ENCODE measurements at places on chromosomes 11 and 22.

DNA sequence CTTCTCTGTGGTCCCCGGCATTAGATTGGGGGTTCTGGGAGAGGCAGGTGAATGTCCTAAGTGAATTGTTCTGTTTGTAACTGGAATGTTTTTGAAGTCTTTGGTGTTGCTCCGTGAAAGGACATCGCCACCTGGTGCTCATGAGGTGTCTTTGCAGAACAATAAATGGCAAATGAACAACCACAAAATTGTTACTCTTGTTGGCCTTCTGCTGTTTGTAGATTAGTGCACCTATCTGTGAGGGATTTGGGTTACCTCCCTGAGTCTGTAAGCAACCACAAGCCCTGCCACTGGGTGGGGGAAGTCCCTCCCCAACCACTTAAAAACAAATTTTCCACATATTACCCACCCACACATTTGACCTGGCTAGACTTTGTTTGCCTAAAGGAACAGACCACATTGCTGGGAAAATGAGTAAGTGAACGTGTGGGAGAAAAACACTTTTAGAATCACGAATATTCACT, 4.7 kb downstream of the MPEG1 start:
- peak; percentile 4 for DNase-seq

DNA sequence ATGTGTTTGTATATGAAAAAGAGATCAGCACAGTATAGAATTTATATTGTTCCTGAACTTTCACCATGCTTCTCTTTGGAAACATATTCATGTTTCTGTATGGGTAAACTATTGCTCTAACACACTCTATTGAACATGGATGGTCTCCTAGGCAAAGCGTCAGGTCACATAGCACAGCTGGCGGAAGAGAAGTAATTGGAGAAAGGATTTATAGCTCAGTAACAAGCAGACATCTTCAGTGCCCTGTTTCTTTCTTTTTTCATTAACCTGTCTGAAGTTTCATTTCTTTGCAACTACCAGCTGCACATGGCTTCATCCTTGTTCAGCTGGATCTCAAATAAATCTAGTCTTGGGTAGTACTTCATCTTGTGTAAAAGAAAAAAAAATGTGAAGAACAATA, 84.4 kb upstream of the TRPC6 start:
- DNase-seq = no peak

GRCh38 chr11:10413268-10413667, 41.8 kb upstream of the AMPD3 start:
- DNase-seq = peak; percentile 22

- no peak for DNase-seq
These were observed 3.4 kb upstream of the OR4C6 start for GRCh38 chr11:55658608-55659007.

DNA sequence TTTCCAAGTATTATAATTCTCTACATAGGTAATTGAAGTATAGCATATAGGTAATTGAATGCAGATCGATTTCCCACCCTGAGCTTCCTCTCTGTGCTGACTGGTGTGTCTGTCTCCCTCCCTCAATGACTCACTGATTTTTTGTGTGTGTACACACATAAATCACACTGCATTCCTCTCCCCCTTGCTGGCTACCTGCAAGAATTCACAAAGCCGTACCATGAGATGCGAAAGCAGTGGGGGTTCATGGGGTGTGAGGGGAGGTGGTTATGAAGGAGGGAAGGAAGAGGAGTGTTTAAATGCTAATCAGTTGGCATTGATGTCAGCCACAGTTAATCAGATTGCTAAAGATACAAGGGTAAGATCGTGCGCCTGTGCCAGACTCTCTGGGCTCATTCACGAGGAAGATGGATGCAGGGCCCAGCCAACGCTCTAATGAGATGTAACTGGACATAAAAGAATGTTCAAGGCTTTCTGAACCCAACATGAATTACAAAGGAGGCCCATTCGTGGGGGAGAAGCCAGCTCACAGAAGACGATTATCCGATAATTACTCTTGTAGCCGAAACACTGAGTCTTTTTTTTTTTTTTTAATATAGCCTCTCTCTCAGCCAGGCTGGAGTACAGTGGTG, 107.4 kb downstream of the SEZ6L start:
- no peak for DNase-seq
